ENCODE measurements at places on chromosomes 2 and 18.

- no peak for DNase-seq
These were observed 77.6 kb upstream of the CRIM1 start for GRCh38 chr2:36277881-36278523.

DNA sequence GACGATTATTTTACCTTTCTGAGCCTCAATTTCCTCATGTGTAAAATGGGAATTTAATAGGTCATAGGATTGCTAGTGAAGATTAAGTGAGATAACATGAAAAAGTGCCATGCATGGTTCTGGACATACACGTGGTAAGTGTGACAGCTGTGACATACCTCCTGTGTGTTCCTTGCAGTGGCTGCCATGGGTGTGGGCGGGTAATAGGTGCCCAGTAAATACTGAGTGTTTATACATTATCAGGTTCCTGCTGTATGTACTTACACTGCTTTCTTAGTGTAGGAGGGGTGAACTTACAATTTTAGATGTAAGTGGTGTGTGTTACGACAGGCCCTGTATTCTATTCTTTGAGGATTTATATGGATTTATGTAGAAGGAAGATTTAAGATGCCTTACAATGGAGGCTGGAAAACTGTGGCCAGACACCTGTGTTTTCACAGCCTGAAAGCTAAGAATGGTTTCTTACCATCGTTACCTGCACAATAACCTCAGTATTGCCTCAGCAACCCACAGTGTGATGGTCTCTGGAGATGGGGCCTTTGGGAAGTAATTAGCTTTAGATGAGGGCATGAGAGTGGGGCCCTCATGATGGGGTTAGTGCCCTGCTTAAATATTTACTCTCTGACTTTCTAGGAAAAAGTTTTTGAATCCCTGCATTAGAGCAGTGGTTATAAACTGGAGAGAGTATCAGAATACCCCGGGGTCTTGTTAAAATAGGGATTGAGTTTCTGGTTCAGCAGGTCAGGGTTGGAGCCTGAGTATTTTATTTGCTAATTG lies 78.1 kb downstream of the ASAP2 start:
- no peak for DNase-seq

DNA sequence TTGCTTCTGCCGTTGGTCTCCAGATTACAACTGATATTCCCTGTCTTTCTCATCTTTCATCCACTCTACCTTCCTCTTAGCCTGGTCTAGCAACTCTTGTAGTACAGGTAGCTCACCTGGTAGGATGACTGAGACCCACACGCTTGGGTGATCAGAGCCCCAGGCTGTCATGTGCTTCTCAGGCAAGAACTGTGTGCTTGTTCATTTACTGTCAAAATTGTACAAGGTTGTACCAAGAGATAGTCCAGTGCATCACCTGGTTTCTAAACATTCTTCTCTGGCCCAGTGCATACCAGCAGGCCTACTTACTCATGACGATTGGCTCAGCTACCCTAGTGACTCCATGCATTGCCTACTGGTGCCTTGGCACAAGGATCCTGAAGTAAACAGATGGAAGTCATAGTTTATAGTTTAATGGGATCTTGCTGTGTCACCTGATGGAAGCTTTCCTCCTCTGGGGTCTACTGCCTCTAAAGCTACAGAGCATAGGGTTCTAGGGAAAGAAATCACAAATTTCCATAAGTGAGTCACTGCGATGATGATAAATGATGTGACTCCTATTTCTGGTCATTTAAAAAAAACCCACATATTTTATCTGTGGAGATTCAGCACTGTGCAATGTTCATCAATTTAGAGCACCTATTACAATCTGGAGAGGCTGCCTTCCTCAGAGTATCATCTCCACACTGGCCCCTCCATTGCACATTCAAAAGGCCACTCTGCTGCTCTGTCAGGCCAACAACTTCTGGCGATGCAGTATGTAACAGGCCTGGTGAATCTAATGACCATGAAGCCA lies 481.8 kb upstream of the MEIS1 start:
- no peak for DNase-seq

- peak; percentile 75 for DNase-seq
These were observed 162.0 kb downstream of the RTP5 start for GRCh38 chr2:242031481-242032019.

DNA sequence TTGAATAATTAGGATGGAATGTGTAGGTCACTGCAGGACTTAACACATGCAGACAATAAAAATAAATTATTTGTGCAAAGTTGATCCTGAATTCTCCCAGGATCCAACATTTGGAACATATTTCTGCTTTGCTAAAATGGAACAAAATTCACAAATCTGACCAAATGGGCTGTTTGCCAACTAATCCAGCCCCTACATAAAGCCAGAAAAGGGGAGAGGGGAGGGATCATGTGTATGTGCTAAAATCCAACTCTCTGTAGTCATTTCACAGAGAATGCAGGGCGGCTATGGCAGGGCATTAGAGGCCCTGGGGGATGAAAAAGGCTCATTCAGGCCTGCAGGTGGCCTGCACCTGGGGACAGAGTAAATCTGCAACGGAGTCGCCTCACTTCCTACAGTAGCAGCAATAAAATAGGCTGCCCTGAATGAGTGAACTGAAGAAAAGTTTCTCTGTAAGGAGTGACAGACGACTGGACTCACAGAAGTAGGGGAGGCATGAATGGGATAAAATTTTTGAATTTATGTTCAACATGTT lies 4.0 kb upstream of the ZFP36L2 start:
- no peak for DNase-seq

DNA sequence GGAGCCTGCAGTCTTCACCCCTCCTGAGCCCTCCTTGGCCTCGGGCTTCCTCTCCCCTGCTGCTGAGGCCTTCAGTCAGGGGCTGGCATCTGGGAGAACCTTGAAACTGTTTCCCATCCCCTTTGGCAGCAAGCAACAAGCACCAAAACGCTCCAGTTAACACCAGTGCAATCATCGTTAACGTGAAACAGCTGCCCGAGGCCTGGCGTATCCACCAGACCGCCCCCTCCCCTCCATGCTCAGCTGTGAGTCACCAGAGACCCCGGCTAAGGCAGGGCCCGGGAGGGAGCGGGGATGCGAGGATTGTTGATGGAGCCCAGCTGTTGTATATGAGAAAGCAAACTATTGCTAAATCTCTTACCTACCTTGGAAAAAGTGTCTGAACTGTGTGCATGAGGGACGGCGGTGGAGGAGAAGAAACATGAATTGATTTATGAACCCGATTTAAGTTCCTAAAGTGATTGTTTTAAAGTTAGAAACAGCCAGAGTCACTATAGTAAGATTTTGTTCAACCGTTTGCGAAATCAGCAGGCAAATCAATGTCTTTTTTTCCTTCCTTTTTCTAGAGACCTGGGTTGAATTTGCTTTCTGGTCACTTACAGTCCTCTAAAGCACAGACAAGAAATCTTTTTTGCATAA lies 5.2 kb downstream of the ZFP36L2 start:
- DNase-seq, result peak; percentile 92

DNA sequence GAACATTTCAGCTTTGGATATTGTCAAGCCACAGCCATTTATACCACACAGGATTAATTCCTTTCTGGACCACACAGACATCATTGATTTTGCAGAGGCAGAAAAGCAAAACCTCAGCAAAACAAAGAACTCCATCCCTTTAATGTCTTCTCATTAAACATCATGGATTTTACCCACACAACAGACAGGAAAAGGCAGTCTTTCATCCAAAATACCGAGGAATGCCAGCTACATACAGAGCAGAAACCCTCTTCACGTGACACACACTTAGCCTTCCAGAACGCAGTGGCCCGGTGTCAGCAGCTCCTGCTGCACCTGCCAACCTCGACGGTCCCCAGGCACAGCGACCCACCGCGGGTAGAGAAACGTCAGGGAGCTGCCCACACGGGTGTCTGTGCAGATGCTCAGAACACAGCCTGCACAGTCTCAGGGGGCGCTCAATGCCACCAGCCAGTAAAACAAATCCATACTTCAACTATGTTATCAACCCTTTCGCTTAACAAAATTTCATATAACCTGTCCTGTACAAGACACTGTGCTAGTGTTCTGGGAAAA lies 304.5 kb downstream of the EIPR1 start:
- no peak for DNase-seq

GRCh38 chr2:166126007-166126639 lies 1.7 kb downstream of the SCN1A start:
- no peak for DNase-seq

DNA sequence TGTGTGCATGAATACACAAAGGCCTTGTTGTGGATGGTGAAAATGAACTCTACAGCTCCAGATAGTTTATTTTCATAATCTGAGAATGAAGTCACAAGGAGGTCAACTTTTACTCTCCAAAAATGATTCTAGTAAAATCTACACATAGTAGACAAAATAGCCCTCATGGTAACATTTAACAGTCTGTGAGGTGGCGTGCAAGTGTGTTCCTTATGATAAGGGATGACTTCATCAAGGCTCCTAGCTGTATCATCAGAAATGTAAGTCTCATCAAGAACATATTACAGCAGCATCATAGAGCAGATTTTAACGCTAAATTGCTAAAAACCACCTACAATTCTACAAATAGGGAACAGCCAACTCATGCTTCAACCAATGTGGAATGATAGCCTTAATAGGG lies 72.3 kb upstream of the RIOK3 start:
- no peak for DNase-seq

GRCh38 chr2:75998451-75998850 lies 287.7 kb upstream of the GCFC2 start:
- peak; percentile 4 for DNase-seq

- DNase-seq, result peak; percentile 44
These were observed 9.8 kb downstream of the CKAP2L start for GRCh38 chr2:112754564-112754963.

DNA sequence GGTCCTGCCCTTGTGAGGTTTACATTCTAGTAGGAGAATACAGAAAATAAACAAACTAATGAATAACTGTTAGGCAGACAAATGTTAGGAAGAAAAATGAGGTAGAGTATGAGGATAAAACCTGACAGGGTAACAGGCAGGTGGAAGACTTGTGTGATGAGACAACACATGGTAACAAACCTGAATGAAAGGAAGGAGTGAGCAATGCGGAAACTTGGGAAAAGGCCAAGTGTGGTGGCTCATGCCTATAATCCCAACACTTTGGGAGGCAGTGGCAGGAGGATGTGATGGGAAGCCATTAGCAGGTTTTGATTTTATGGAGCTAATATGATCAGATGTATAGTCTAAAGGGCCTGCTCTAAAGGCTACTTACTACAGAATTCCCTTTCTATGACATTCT lies 74.2 kb downstream of the INO80D start:
- DNase-seq, result no peak

DNA sequence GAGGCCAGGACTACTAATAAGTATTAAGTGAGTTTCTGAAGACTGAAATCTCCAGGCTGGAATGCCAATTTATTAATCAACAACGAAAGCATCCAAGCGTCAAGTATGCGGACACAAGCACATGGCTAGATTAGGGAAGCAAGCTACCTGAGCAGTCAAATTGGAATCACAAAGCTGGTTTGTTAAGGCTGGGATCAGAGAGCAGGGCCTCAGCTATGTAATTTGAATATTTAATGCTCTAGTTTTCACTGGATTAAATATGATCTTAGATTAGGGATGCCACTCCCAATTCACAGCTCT lies 5.7 kb downstream of the CCL20 start:
- no peak for DNase-seq

DNA sequence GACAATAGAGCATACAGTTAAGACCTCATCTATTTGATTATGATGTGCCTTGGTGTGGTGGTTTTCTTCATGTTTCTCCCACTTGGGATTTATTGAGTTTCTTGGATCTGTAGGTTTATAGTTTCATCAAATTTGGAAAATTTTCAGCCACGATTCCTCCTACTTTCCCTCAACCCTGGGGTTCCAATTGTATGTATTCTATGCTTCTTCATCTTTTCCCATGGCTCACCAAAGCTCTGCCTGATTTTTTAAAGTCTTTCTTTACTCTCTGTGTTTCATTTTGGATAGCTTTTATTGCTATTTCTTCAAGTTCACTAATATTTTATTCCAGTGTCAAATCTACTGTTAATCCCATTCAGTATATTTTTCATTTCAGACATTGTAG lies 132.7 kb downstream of the CTIF start:
- no peak for DNase-seq

DNA sequence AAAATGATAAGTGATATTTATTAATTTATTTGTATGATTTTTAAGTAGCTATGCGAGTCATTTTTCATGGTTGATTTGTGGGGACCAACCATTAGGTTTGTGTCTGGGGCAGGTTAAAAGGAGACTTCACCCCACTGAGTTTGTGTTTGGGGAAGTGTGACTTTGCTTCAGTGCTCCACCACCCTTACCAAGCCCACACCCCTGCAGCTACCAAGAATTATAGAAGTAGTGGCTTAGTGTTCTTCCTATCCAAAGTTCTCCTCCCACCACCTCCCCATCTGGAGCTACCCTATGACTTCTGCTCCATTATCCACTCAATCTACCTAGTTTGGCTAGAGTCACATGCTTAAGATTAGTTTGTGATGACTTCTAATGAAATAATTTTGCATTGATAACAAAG lies 182.1 kb upstream of the ZEB2 start:
- peak; percentile 94 for DNase-seq

DNA sequence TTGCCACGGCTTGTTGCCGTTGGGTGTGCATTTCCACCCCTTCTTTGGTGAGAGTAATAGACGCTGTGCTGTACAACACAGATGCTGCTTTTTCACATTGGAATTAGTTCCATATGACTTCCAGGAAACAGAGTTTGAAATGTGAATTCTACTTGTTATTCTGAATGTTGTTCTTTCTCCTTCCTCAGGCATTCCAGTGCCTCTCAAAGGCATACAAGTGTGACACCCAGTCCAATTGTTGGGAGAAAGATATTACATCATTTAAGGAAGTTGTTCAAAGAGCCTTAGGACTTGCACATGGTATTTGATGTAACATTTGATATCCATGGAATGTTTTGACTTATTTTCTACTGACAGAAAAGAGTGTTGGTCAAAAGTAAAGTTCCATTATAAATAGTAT lies 134.4 kb upstream of the LTBP1 start:
- no peak for DNase-seq

DNA sequence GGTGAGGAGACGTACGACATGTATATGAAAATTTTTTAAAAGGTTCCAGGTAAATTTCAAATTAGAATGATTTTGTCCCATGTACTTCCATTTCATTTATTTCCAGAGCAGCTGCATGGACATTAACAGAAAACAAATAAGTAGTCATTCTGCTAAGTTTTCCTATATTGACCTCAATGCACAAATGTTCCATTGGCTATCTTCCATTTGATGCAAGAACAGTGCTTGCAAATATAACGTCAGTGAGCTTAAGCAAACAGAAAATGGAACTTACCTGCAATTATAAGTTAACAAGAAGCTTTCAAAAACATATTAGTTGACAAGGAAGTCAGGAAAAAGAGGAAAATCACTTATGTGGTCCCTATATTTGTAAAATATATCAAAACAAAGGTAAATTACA lies 16.6 kb downstream of the PAIP2B start:
- no peak for DNase-seq

GRCh38 chr18:74773171-74773624 lies 175.5 kb downstream of the ZNF407 start:
- DNase-seq, result no peak

GRCh38 chr2:27792759-27793158 lies 21.2 kb downstream of the MRPL33 start:
- DNase-seq, result peak; percentile 63

DNA sequence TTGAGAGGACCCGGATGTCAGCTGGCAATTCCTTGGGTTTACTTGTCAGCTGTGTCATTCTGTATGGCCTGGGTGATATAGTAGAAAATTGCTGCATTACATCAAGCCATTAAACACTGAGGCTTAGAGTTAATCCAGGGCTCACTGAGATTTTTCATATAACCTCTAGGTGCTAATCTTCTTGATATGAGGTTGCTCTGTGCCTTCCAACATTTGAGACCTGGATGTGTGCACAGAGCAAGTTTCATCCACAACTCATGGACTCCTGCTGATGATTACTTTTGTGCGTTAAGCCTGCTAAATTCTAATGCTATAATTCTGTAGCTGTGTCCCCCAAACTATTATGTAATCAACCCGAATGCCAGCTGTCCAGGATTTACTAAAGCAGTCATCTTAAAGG lies 178.4 kb upstream of the CDH20 start:
- no peak for DNase-seq
